ENCODE measurements at places on chromosomes 4 and X.

GRCh38 chr4:1777822-1778641 lies 15.1 kb upstream of the FGFR3 start:
- no peak for DNase-seq

DNA sequence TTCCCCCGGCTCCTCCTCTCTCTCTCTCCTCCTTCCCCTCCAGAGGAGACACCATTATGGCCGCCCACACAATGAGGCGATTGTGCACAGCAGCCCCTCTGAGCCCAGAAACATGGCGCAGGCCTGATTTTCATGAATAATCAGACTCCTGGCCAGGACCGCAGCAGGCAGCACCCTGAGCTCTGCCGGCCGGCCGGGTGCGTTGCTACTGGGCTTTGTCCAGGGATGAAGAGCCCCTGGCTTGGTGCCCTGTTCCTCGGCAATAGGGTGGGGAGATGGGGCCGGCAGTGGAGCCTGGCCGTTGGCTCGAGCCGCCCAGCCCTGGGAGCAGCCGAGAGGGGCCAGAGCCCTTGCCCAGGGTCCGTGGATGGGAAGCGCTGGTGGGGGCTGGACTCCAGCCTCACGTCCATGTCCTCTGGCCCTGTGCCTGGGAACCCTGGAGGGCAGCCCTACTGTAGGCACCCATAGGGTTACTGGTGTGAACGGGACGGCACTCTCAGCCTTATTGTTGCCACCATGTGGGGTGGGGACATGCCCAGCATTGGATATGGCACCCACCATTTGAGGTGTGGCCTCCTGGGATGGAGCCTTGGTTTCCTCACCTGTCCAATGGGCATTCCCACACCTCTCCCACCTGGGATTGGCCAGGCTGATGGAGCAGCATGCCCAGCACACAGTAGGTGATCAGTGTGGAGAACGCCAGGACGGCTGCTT lies 103.0 kb downstream of the SORCS2 start:
- peak; percentile 17 for DNase-seq

- DNase-seq, result no peak
These were observed 13.5 kb upstream of the VSIG4 start for GRCh38 chrX:66053414-66053813.

DNA sequence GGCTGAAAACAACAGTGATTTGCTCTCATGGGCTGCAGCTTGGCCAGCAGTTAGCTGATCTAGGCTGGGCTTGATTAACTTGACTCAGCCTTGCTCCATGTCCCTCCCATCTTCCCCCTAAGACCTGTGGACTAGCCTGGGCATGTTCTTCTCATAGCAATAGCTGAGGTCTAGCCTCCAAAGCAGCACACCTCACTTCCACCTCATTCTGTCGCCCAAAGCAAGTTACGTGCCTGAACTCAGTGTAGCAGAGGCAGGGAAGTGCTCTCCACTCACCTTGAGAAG lies 62.2 kb downstream of the EVC start:
- DNase-seq, result no peak

DNA sequence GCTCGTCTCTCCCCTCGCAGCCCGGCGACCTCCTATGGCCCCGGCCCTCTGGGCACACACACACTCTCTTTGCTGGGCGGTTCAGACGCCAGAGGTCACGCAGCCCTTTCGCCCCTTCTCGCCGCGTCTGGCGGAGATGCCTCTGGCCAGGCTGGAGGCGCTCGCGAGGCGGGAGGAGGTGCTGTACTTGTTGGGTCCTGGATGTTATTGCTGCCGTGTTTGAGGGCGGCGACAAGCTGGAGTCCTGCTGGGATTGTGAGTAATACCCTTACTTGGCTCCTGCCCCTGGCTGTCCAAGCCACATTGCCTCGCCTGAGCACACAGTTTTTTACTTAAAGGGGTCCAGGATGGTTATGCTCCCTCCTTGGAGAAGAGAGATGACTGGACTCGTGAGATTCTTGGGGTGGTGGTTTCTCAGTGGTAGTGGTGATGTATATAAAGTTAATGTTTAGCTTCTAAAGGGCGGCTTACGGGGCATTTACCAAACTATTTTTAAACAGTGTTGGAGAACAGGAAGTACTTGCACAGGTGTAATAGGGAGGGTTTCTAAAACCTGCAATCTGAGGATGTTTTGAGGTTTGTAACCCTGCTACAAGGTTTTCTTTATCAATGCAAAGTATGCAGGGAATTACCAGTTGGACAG lies 572 bp downstream of the USP53 start:
- DNase-seq, result peak; percentile 52

DNA sequence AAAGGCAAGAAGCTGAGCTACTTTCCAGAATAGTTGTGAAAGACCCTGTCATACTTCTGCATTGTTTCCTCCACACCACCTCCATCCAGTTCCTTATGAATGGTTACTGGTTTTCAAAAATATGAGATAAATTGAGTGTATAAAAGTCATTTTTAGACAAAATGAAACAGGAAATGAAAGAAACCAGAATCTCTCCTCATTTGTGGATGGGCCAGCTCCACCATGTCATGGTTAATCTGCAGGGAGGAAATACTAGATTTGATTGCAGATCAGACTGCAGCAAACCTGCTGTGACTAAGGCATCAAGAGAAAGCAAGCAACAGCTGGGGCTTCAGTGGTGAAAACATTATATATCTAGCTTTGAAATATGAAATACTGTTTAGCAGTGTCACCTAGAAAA lies 23.8 kb downstream of the F9 start:
- DNase-seq, result no peak

- no peak for DNase-seq
These were observed 84.2 kb downstream of the CNOT6L start for GRCh38 chr4:77734928-77735327.

DNA sequence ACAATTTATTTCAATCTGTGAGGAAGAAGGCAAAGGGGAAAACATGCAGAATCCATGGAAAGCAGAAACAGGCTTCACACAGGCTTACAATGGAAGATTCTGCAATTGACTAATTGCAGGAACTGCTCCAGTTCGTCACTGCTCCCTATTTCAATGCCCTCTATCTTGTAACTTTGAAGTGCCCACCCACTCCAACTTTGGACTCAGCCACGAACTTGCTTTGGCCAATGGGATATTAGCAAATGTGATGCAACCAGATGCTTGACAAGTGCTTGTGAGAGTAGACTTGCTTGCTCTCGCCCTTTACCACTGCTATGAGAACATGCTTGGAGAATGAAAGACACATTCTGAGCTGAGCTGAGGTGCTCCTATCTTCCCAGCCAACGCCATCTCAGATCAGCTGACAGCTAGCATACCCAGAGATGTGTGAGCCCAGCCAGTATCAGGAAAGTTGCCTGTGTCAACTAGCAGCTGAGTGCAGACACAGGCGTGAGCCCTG lies 105.7 kb upstream of the PTCHD1 start:
- no peak for DNase-seq

DNA sequence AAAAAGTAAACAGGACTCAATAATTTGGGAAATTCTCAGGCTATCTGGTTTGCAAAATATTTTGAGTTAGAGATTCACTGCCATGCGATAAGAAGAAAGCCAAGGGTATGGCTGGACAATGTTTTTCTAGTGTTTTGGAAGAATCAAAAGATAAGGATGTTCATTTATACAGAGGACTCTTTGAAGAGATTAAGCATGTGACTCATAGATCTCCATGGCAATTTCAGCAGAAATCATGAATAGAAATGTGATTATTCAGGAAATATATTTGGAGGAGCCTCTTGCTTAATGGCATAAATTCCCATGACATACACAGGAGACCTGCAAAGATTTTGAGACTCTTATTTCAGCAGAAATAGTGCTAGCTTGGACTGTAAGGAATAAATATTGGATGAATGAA lies 16.7 kb upstream of the FRAS1 start:
- DNase-seq, result no peak

DNA sequence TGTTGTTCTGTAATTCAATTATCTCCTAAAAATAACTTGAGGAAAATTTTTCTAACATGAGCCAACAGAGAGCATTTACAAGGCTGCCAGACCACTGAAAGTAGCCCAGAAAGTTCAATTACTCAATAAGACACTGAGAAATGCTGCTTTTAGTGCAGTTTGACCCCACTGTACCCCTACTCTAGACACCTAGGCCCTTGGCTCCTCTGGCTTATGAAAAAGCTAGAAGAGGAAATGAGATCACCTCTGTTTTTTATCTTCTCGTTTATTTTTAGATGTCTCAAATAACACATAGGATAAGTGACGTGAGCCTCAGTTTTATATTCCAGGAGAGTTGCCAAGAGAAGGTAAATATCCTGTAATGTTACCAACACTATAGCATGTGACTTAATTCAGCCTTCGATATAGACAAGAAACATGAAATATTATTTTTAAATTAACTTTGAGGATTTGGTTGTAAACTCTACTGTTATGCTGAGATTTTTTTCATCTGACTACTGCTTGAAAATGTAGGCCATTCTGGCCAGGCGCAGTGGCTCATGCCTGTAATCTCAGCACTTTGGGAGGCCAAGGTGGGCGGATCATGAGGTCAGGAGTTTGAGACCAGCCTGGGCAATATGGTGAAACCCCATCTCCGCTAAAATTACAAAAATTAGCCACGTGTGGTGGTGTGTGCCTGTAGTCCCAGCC lies 24.4 kb downstream of the TNIP3 start:
- peak; percentile 1 for DNase-seq

DNA sequence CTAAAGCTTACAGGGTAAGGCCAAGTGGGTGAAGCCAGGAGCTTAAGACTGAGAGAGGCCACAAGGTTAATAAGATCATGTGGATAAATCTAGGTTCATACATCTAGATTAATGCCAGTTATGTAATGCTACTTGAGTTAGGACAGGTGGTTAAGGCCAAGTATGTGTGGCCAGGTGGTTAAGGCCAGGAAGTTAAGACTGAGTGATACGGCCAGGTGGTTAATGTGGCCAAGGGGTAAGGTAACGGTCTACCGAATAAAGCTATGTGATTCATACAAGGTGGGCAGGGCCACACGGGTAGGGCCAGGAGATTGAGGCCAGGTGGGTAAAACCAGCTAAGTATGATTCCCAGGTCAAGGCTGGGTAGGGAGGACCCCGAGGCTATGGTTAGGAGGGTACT lies 223.0 kb downstream of the TACR3 start:
- no peak for DNase-seq

GRCh38 chr4:152700151-152700550 lies 20.4 kb upstream of the TMEM154 start:
- no peak for DNase-seq

GRCh38 chr4:99529228-99529627 lies 18.4 kb downstream of the C4orf17 start:
- no peak for DNase-seq

DNA sequence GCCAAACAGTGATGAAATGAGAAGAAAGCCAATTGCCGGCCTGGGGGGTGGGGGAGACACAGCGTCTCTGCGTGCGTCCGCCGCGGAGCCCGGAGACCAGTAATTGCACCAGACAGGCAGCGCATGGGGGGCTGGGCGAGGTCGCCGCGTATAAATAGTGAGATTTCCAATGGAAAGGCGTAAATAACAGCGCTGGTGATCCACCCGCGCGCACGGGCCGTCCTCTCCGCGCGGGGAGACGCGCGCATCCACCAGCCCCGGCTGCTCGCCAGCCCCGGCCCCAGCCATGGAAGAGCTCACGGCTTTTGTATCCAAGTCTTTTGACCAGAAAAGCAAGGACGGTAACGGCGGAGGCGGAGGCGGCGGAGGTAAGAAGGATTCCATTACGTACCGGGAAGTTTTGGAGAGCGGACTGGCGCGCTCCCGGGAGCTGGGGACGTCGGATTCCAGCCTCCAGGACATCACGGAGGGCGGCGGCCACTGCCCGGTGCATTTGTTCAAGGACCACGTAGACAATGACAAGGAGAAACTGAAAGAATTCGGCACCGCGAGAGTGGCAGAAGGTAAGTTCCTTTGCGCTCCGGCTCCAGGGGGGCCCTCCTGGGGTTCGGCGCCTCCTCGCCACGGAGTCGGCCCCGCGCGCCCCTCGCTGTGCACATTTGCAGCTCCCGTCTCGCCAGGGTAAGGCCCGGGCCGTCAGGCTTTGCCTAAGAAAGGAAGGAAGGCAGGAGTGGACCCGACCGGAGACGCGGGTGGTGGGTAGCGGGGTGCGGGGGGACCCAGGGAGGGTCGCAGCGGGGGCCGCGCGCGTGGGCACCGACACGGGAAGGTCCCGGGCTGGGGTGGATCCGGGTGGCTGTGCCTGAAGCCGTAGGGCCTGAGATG lies at the start of gene SHOX:
Gene SHOX, plus strand, starts transcription at position 180 of the 885 bp plus-strand sequence. Its CDS starts 107 bp downstream, at position 287.
- no peak for DNase-seq

GRCh38 chrX:45329217-45329616 lies 128.5 kb upstream of the DIPK2B start:
- DNase-seq, result no peak

DNA sequence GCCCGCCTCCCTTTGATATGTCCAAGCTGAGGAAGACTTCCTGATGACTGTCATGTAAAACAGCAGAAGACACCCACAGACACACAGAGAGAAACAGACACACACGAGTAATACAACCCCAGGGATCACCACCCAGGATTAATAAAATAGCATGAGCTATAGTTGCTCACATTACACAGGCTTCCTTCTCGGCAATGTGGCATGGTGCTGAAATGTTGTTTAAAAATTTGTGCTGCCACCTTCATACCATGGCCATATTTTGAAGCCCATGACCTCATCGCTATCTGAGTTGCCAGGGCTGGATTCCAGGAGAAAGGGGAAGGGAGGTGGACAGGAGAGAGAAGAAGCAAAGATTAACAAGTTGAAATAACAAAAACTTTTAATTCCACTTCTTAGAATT lies 111.7 kb downstream of the SYNPO2 start:
- no peak for DNase-seq

- DNase-seq, result no peak
These were observed 97.2 kb upstream of the GUCY1A1 start for GRCh38 chr4:155569471-155569870.

- DNase-seq, result no peak
These were observed 50.2 kb upstream of the MAP9 start for GRCh38 chr4:155426953-155427352.

- no peak for DNase-seq
These were observed 1191.3 kb upstream of the IGFBP7 start for GRCh38 chr4:58301376-58301999.

- DNase-seq, result no peak
These were observed 59.1 kb downstream of the SPATA18 start for GRCh38 chr4:52110171-52110570.

- DNase-seq, result no peak
These were observed 117.3 kb downstream of the FAT4 start for GRCh38 chr4:125432078-125432477.

DNA sequence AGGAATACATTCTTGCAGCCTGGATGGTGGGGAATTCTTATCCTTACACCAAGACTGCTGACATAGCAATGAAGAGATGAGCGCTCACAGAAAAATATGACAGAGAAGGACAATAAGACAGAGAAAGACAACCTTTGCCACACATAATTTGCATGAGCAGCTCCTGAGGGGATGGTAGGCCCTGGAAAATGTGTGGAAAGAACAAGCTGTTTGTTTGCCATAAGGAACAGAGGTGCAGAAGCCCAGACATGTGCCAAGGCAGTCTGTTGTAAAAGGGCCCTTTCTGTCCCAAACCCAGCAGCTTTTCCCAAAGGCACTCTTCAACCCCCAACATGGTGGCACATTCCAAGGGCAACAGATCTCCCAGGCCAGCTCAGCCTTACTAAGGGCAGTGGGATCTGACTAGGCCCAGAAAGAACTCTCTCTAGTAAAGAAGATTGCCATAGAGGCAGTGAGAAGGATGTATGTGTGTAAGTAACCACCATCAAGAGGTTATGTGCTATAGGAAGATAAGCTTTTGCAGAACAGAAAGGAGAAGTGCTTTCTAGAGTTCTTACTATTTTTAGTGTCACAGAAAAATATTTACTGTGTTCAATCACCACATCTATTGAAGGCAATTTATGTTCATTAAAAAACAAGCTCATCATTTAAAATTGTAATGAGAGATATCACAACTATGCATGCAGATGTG lies 287.0 kb upstream of the RASGEF1B start:
- no peak for DNase-seq

Data from NCI-H2029 (cell line).